MCF 10A (cell line): ENCODE measurements at places on chromosomes 7 and 10. TPM values are rescaled to one million over a fixed set of nuclear protein-coding genes. Genes with fewer than 3 reads are reported as not detected.

Gene UCMA
- not detected in 2 replicates for total RNA-seq

Gene PCDH15
- not detected in 2 replicates for total RNA-seq

Gene AOAH
- total RNA-seq = not detected in 2 replicates

Gene RHOBTB1
- 0.70 and 1.5 TPM in 2 replicates for total RNA-seq

Gene PTPN20
- total RNA-seq = 0.22 and 0.26 TPM in 2 replicates

Gene ARL5B
- 22.0 and 23.1 TPM in 2 replicates for total RNA-seq

Gene YWHAG
- 177 and 178 TPM in 2 replicates for total RNA-seq

Gene AKR1C1
- total RNA-seq = 4.3 and 6.2 TPM in 2 replicates
